CD4-positive, alpha-beta T cell treated with Interleukin-15 for 4 hours (primary cell): ENCODE measurements at places on chromosomes 1 and 21.

- DNase-seq: no peak
Measured at GRCh38 chr1:10117865-10118264, 85.1 kb downstream of the UBE4B start.

GRCh38 chr1:215523906-215524305 lies 43.2 kb upstream of the KCTD3 start:
- DNase-seq: no peak

DNA sequence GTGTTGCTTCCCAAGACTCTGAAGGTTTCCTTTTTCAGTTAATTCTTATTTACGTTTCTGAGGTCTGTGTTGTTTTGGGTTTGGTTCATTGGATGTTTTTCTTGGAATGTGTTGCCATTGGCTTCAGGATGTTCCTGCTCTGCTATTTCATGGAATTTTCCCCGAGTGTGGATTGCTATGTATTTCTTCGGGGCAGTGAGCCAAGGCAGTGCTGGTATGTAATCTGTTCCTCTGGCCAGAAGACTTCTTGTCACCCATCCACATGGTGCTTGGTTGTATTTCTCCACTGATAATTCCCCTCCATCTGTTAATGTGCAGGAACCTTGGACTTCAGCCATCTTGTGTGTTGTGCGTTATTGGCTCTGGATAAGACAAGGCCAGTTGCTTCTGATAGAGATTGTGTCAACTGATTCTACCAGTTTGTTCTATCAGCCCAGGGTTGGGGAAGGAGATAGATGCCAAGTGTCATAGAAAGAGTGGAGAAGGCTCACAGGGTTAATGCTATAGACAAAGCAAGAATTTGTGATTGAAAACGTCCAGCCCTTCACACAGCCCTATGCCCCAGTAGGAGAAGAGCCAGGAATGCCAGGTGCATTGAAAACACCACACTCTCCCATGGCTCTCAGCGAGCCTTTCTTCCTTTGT lies 505.2 kb downstream of the PLPP3 start:
- no peak for DNase-seq

- no peak for DNase-seq
Measured at GRCh38 chr1:159141584-159142390, 29.6 kb upstream of the CADM3 start.

- no peak for DNase-seq
Measured at GRCh38 chr1:176826265-176826664, 338.2 kb downstream of the ASTN1 start.

DNA sequence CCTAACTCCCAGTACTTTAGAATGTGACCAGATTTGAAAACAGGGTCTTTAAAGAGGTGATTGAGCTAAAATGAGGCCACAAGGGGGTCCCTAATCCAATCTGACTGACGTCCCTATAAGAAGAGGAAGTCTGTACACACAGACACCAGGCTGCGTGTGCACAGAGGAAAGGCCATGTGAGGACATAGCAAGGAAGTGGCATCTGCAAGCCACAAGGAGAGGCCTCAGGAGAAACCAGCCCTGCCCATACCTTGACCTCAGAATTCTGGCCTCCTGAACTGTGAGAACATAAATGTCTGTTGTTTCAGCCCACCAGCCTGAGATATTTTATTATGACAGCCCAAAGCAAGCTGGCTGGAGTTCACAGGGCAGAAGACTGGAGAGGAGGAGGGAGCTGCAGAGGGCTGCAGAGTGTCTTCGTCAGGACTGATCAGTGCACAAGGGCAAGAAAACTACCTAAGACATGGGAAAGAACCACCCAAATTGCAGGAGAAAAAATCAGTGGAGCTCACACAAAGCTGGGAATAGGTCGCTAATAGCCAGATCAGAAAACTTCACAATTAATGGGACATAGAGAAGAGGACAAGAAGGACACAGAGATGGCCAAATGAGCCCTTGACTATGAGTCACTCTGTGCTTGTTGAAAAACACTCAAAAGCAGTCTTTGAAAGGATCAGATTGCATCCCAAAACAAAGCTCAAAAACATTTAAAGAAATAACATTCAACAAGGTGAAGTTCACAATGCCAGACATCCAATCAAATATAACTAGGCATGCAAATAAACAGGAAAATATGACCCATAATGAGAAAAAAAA lies 14.1 kb upstream of the WNT9A start:
- no peak for DNase-seq

GRCh38 chr1:39491146-39491921 lies at the start of gene BMP8A:
Gene BMP8A (plus strand): TSS chr1:39491636. CDS start chr1:39491992, 356 bp downstream.
- peak; percentile 70 for DNase-seq

DNA sequence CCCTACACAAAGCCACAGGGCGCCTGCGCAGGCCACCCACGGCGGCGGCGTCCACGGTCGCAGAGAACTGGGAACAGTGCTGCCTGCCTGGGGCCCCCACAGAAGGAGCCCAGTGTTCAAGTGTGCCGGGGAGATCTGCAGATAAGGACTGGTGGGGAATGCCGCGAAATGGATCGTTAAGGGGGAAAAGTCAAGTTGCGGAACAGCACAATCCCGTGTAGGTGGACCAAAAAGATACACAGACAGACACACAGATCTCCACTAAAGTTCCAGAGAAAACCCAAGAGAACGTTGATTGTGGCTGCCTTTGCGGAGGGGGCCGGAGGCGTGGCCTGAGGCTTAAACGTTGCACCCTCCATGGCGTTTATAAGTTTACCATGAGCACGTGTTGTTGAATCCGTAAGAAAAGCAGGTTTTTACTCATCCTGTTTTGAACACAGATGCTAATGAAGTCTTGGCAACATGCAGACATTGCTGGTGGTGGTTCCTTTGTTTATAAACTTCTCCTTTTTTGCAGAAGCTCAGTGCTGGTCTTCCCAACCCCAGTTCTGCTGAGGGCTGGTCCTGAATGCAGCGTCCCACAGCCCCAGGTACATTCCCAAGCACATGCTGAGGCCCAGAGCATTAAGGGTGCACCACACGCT lies 4.1 kb downstream of the SPATC1L start:
- DNase-seq: no peak

DNA sequence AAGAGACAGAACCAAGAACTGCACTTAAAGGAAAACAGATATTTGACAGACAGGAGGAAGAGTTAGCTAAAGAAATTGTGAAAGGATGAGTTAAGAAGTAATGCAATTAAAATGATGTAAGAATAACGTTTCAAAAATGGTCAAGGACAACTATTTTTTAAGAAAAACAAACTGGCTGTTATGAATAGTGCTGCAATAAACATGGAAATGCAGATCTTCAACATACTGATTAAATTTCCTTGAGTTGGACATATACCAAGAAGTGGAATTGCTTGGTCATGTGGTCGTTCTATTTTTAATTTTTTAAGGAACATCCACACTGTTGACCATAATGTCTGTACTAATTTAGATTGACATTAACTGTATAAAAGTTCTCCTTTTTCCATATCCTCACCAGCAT lies 23.1 kb upstream of the PHTF1 start:
- no peak for DNase-seq

DNA sequence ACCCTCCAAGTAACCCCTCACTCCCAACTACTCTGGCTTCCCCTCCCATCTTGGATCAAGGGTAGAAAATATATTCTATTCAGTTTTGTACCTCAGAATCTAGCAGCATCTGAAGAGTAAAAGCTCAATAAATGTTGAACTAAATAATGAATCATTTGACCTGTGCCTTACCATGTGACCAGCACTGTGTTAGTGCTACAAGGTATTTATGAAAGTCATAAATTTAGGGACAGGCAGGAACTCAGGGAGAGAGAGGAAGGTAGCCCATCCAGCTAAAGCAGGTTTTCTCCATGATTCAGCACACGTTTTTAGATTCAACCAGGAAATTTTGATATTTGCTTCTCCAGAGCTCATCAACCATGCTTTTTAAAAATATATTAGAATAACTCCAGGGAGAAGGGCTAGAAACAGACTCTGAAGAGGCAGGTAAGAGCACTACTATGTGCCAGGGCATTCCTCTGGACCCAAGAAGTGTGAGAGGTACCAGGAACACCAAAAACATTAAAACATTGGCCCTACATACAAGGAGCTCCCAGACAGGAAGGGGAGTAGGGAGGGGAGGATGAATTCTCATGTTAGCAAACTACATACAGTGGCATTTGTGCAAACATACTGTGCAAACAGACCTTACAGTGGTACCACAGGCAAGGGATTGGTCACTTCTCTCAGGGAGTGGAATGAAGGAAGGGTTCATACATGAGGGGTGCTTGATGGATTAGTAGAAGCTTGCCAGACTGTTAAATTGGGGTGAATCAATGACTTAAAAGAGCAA lies 64.3 kb downstream of the FYB2 start:
- no peak for DNase-seq

DNA sequence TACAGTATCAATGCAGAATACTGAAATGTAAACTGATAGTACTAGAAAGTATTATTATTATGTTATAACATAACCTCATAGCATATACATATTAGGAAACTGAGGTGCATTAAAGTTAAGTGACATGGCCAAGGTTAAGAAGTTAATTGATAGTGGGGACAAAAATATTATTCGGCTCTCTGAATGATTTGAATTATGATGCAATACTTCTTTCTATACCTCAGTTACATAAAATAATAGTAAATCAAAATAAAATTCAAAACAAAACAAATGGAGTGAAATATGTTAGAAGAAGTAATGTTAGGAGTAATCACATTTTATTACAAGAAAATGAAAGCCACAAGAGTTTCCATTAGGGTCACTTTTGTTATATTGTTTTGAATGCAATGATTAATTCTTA lies 455.2 kb downstream of the PLA2G4A start:
- DNase-seq: no peak

- DNase-seq: no peak
Measured at GRCh38 chr1:228259368-228259894, 51.6 kb downstream of the OBSCN start.

DNA sequence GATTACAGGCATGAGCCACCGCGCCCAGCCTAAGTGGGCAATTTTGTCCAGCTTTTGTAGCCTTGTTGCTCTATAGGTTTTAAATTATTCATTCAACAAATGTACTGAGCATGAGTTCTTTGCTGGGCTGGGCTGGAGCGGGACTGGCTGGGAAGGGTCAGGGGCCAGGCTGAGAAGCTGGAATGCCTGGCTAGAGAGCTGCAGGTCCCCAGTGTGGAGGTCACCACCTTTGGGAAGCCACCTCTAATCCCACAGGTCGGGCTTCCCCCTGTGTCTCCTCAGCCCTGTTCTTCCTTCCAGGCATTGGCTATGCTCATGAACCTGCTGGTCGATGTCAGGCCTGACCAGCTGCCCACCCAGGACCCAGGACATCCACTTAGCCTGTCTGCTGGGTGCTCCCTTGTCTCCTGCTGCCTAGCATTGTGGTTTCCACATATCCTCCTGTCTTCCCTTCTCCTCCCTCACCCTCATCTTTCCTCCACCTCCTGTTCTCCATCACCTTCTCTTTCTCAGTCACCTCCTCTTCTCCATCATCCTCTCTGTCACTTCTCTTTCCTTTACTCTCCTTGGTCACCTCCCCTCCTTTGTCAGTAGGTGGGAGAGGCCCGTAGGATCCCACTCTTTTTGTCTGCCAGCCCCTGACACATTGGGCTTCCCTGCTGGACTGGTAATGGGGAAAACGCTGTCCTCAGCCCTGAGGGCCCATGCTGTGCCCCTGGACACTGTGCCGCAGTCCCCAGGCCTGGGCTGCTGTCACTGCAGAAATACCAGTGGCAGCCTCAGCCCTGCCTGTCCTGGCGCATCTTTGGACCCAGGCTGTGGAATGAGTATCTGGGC lies 23.8 kb downstream of the SERINC2 start:
- no peak for DNase-seq

DNA sequence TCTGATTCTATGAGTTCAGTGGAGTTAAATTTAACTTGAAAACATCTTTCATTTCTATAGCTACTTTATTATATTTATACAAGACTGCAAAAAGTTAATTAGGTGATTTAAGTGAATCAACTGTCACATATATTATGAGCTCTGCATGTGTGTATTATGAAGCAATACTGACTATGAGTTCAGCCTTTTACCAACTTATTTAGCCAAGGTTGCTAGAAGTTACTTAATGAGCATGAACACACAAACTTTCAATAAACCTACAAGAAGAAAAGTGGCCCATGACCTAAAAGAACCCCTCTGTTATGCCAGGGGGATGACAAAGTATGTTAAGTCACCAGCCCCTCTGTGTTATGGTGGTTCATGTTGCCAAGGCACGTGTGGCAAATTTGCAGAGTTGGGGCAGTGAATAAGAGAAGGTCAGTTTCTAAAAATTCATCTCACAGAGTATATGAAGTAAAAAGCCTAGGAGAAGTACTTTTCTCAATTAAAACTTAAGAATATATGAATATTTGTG lies 86.7 kb upstream of the LYPLAL1 start:
- DNase-seq: no peak

- DNase-seq: no peak
Measured at GRCh38 chr21:38843806-38844503, 38.2 kb downstream of the ETS2 start.

DNA sequence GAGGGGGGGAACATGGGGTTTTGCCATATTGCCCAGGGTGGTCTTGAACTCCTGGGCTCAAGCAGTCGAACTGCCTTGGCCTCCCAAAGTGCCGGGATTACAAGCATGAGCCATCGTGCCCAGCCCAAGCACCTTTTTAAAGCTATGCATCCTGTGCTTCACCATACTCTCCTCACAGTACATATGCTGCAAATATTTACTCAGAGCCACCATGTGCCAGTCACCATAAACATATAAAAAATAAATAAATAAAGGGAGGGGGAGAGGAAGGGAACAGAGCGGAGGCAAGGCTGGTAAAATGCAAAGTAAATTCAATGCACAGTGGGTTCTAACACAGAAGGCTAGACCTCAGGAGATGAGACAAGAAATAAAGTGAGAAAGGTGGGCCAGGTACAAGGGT lies 64.7 kb downstream of the CAPZB start:
- DNase-seq: no peak

- DNase-seq: no peak
Measured at GRCh38 chr1:219296430-219297355, 123.0 kb downstream of the LYPLAL1 start.

DNA sequence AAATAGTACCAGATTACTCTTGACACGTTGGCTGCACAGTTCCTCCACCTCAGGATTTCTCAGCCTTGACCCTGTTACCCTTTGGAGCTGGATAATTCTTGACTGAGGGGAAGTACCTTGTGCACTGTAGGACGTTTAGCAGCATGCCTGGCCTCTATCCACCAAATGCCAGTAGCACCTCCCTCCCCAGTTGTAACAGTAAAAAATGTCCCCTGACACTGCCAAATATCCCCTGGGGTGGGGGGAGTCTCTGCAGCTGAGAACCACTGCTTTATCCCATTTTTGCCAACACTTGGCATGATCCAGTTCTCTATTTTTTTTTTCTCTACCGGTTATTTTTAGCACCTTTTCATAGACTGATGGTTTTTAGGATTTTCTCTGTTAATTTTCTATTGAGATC lies 34.0 kb downstream of the C1orf198 start:
- DNase-seq: no peak

- no peak for DNase-seq
Measured at GRCh38 chr1:24021403-24022266, 41.5 kb upstream of the SRSF10 start.

GRCh38 chr1:22717037-22717760 lies 6.6 kb downstream of the EPHB2 start:
- no peak for DNase-seq

GRCh38 chr1:167904652-167905130 lies 9.2 kb downstream of the ADCY10 start:
- no peak for DNase-seq

- no peak for DNase-seq
Measured at GRCh38 chr1:236875975-236876374, 80.9 kb downstream of the MTR start.

GRCh38 chr1:218787826-218788225 lies 385.9 kb upstream of the LYPLAL1 start:
- no peak for DNase-seq

- DNase-seq: peak; percentile 45
Measured at GRCh38 chr1:40039245-40039756, 1.2 kb upstream of the CAP1 start.

- no peak for DNase-seq
Measured at GRCh38 chr1:113983391-113983790, 4.1 kb downstream of the OLFML3 start.
